Effector CD4-positive, alpha-beta T cell (primary cell): ENCODE measurements at places on chromosomes 6 and 20.

GRCh38 chr6:45880159-45880558 lies 135.5 kb downstream of the CLIC5 start:
- no peak for DNase-seq

GRCh38 chr20:33680686-33681085 lies 5.5 kb downstream of the E2F1 start:
- DNase-seq: no peak

- DNase-seq: no peak
Observed at GRCh38 chr20:1368448-1369199, 24.2 kb downstream of the FKBP1A start.

DNA sequence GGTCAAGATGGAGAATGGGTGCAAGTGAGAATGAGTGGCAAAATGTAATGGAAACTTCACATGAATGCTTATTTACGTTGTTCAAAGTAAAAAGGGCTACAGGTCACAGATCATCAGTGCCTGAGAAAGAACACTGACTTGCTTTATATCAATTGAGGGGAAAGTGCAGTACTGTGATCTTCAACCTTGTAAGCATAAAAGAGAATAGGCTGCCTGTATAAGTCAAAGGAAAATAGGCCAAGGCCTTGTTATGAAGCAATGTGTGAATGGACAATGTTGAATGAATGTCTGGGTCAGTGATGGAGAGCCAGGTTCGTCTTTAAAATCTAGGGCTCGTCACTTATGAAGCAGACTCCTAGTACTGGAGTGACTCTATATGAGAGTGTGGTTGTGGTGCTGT lies 158.6 kb upstream of the NT5E start:
- no peak for DNase-seq

- no peak for DNase-seq
Observed at GRCh38 chr6:85360794-85361642, 88.9 kb upstream of the NT5E start.

- DNase-seq: no peak
Observed at GRCh38 chr6:16991981-16992629, 109.7 kb upstream of the STMND1 start.
